ENCODE measurements at places on chromosomes 3 and 15.

GRCh38 chr3:39911465-39912309, 102.3 kb downstream of the MYRIP start:
- no peak for DNase-seq

GRCh38 chr3:30233913-30234646, 372.3 kb upstream of the TGFBR2 start:
- DNase-seq: no peak

GRCh38 chr3:187763850-187764648, 18.8 kb upstream of the BCL6 start:
- DNase-seq: no peak

- no peak for DNase-seq
These were observed 13.1 kb upstream of the DYNC1LI1 start for GRCh38 chr3:32583708-32584107.

- DNase-seq: no peak
These were observed 13.8 kb upstream of the VIPR1 start for GRCh38 chr3:42488687-42489086.

- no peak for DNase-seq
These were observed 162.5 kb downstream of the C3orf38 start for GRCh38 chr3:88312256-88312655.

DNA sequence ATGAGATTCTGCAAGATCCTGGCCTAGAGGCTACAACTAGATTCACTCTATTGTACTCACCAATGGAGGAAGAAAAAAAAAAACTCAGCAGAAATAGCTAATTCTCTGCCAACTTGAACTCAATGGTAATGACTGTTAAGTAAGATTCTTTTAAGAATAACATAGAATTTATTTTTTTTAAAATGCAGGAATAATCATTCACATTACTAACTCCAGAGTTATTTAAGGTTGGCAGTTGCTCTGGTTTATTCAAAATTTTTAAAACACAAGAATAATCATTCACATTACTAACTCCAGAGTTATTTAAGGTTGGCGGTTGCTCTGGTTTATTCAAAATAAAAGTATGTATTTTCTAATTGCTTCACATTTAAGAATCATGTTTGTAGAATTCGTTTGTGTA, 1071.9 kb downstream of the IGSF11 start:
- DNase-seq: no peak

GRCh38 chr15:60017538-60018520, 13.7 kb downstream of the FOXB1 start:
- DNase-seq: peak; percentile 76

GRCh38 chr3:188137051-188137450, 16.9 kb upstream of the LPP start:
- DNase-seq: peak; percentile 41

GRCh38 chr3:123258811-123259420, 57.2 kb downstream of the SEC22A start:
- DNase-seq: peak; percentile 82

DNA sequence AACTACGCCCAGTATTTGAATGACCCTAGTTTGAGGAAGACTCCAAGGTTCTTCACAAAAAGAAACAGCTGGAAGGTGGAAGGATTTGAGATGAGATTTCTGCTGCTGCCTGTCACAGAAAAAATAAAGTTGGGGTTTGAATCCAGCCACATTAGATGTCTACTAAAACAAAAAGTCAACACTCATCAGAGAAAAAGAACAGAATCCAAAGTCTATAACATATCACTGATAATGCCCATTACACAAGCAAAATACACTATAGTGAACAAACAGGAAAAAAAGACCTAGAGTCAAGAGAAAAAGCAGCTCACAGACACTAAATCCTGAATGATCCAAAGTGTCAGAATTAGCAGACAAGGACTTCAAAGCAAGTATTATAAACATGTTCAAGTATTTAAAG, 56.0 kb downstream of the RFX7 start:
- DNase-seq: no peak

DNA sequence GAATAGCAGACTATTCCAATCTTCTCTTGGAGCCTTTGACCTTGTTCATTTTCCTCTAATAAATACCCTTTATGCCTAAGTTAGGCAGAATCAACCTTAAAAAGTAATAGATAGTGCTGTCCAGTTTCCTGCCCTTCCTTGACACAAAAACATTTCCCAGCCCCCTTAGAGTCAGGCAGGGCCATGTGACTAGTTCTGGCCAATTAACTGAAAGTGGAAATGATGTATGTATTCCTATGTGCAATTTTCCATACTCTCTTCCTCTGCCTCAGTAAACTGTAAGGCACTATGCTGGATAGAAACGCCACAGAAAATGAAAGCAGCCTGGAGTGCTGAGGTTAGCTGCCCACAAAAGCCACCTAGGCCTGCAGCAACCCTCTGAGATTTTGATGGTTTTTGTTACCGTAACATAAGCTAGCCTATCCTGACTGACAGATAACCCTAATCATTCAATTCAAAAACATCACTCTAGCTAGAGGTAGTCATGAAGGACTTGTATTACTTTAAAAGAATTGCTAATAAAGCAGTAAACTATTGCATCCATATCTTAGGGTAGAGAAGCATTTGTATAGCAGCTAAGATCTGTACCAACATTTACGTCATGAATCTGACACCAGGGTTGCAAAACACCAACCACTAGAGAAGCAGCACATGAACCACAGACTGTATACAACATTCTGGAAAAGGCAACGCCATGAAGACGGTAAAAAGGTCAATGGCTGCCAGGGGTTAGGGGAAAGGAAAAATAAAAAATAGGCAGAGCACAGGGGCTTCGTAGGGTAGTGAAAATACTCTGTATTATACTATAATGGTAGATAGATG, 112.9 kb downstream of the ULK4 start:
- peak; percentile 3 for DNase-seq

GRCh38 chr3:77319711-77320110, 279.8 kb downstream of the ROBO2 start:
- DNase-seq: peak; percentile 6

- DNase-seq: no peak
These were observed 33.0 kb upstream of the NR2E3 start for GRCh38 chr15:71777216-71777943.

GRCh38 chr3:113954091-113954685, 6.4 kb downstream of the ZDHHC23 start:
- DNase-seq: no peak

GRCh38 chr3:174859756-174860155, 622 bp downstream of the NAALADL2 start:
- DNase-seq: no peak

- no peak for DNase-seq
These were observed 12.1 kb downstream of the PDCD6IP start for GRCh38 chr3:33810545-33810944.

Data from common myeloid progenitor, CD34-positive (primary cell).